ENCODE measurements at places on chromosomes 11 and 22. TPM values are rescaled to one million over a fixed set of nuclear protein-coding genes. Genes with fewer than 3 reads are reported as not detected.

- no peak for DNase-seq
Measured at GRCh38 chr22:41273128-41273527, 12.9 kb downstream of the RANGAP1 start.

NPTXR gene
- 1.8 TPM for polyA plus RNA-seq

GRCh38 chr11:2665526-2666400, 34.0 kb downstream of the KCNQ1OT1 start:
- DNase-seq: no peak

- DNase-seq: no peak
Measured at GRCh38 chr22:19565382-19566278, 41.4 kb upstream of the CLDN5 start.

DNA sequence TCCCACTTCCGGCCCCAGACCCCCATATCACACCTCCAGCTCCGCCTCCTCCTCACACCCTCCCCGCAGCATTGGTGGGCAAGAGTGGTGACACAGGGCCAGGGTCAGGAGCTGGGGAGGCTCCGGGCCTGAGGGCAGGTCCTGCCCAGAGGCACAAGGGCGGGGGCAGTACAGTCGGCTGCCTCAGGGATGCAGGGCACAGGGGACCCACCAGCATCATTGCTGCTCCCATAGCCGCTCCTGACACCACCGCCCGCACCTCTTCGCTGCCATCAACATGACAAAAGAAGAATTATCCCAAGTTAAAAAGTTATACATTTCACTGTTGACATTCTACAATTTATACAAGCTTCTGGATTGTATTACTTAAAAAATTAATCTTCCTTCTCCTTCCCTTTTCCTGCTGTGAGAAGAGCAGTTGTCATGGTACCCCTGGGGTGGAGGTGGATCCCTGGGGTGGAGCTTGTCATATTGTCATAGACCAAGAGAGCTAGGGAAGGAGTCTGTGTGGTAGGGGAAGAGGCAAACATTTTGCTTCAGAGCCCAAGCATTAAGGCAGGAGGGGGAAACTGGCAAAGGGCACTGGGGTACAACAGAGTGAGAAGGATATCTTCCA, 4.1 kb downstream of the SBF2 start:
- DNase-seq: no peak

OR52I1 gene
- polyA plus RNA-seq: not detected

DNA sequence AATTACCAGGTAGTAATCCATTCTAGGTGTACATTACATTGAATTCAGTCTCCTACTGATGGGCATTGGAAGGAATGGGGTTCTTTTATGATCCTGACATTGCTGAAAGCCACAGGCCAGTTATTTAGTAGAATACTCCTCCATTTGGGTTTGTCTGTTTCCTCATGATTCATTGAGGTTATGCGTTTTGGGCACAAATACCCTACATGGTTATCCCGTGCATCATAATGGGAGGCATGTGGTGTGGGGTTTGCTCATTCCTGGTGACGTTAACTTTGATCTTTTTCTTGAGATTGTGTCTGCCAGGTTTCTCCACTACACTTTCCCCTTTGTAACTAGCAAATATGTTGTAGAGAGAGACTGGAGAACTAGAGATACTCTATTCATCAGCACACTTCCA, 5.5 kb downstream of the FOLR3 start:
- DNase-seq: peak; percentile 90

COPB1 gene
- 126 TPM for polyA plus RNA-seq

DNA sequence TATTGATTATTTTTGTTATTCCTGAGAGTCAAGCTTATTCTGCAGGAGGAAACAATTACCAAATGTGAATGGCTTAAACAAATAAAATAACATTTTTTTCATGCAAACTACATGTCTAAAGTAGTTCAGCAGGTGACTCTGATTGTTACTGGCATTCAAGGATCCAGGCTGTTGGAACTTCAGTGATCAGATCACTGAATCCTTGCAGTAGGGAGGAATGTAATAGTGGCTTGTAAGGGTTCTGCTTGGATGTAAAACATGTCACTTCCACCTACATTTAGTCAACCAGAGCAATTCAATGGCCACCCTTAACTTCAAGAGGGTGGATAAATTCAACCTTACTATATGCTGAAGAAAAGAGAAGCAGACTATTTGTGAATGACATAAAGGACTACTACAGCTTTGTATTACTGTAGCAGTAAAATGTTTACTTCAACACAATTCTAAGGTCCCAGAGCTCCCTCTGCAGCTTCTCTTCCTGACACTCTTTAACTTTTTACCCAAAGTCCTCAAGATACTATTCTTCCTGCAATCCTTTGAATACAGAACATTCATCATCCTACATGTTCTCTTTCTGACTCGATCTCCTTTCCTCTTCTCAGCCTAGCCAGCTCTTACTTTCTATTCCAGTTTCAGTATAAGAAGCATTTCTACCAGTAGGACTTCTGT, 284.0 kb downstream of the LRRC4C start:
- DNase-seq: no peak

DNA sequence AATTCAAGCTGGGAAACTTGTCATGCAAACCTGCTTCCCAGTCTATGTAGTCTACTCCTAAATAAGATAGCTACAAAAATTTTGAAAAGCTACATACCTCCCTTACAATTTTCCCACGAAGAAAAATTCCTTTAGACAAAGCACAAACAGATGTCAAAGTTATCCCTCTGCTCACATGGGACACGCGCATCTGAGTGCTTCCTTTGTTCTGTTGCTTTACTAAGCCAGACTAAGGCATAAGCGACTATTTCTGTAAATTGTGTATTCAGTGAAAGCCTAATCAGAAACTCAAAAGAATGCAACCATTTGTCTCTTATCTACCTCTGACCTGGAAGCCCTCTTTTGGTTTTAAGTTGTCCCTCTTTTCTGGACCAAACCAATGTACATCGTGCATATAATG, 583.7 kb upstream of the B3GAT1 start:
- DNase-seq: no peak

GRCh38 chr11:96242191-96242847, 100.7 kb downstream of the MAML2 start:
- DNase-seq: no peak

DNA sequence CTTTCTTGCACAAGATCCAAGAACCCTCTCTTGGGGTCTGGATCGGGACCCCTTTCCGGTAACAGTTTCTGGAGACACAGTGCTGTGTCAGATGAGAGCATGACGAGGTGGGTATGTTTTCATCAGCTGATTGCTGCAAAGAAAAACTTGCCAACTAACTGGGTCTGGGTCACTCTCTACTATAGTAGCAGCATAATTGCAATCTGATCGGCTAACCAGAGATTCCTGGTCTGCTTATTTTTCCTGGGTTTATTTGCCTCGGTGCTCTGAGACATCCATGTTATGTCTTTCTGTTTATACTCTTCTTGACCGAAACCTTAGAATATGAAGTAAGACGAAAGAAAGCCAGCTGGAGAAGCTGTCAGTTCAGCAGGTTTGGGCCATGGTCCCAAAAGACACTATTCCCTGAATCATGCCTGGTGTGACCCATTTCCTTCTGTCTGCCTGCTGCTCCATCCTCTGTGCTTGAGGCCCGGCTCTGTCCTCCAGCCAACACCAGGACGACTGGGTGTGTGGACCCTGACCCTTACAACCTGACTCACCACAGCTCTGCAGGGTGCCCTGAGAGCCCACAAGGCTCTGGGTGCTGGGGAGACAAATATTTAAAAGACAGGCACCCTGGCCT, 24.1 kb upstream of the CLMP start:
- DNase-seq: peak; percentile 86

GRCh38 chr11:42417691-42418090, 894.1 kb upstream of the API5 start:
- no peak for DNase-seq

- peak; percentile 24 for DNase-seq
Measured at GRCh38 chr11:6210274-6210955, 5.1 kb downstream of the C11orf42 start.

C22orf42 gene
- polyA plus RNA-seq: not detected

SYCE3 gene
- not detected for polyA plus RNA-seq

CTSW gene
- polyA plus RNA-seq: 0.07 TPM

APLNR gene
- not detected for polyA plus RNA-seq

DNA sequence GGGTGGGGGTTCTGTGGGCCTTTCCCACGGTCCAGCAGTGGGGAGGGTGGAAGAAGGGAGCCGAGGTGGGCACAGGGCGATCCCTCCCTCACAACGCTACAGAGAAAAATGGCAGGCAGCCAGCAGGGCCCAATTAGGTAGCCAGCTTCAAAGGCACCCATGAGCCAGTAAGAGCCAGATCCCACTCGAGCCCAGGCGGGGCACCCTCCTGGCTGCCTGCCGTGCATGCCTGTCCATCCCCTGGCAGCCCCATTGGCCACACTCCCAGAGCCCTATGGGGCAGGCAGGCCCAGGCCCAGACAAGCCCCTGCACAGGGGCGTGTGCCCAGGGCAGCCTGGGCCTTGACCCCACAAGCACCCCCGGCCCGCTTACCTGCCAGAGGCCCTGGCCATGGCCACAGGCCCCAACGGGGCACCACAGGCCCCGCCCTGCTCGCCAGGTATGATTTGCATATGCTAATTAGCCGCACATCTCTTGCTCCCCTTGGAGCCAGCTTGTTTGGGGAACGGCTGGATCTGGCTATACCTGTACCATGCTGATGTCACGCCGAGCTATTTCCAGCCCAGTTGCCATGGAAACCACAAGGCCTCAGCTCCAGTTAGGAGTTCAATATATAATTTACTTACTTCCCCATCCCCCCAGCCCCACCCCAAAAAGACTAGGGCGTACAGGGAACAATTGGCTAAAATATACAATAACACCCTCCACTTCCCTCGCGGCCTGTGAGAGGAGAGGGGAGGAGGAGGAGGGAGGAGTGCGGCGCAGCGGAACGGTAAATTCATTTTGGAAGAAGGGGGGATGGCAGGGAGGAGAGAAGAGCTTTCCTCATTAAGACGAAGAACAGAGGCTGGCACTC, 47.5 kb upstream of the TCF20 start:
- no peak for DNase-seq

DNA sequence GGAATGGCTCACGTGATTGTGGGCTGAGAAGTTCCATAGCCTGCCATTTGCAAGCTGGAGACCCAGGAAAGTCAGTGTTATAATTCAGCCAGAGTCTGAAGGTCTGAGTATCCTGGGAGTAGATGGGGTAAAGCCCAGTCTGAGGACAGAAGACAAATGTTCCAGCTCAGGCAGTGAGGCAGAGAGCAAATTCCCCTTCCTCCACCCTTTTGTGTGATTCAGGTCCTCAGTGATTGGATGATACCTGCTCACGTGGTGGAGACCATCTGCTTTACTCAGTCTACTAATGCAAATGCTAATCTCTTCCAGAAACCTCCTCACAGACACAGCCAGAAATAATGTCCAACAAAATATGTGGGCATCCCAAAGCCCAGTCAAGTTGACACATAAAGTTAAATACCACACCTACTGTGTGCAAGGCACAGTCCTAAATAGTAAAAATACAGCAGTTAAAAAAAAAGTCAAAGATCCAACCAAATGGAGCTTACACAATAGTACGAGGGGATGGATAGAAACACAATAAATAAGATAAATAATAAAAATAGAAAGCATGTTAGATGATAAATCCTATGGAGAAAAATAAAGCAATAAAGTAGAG, 13.2 kb upstream of the APOL6 start:
- peak; percentile 8 for DNase-seq

DNA sequence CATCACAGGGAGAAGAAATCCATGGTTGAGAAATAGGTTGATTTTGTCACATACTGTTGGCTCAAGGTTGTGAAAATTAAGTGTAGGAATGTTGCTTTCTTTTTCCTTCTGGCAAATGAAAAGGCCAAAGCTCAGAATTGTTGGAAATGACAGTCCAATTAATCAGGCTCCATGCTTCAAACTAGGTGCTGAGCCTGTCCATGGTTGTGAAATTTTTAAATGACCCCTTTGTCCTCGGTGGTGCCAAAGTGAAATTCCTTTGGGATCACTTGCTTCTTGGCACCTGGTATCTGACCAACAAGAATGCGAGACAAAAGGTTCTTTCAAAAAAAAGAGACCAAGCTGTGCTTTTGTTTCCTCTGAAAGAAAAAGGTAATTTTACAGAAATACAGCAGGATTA, 451.9 kb downstream of the ETS1 start:
- no peak for DNase-seq

HTR3A gene
- polyA plus RNA-seq: not detected

GRCh38 chr11:83909579-83910534, 623.7 kb upstream of the CCDC90B start:
- no peak for DNase-seq

GRCh38 chr11:95514416-95515110, 275.0 kb downstream of the FAM76B start:
- no peak for DNase-seq

- no peak for DNase-seq
Measured at GRCh38 chr11:68757711-68758110, 6.4 kb upstream of the TESMIN start.

APOA5 gene
- polyA plus RNA-seq: not detected

TMEM45B gene
- not detected for polyA plus RNA-seq

CCDC89 gene
- polyA plus RNA-seq: 4.0 TPM

DNA sequence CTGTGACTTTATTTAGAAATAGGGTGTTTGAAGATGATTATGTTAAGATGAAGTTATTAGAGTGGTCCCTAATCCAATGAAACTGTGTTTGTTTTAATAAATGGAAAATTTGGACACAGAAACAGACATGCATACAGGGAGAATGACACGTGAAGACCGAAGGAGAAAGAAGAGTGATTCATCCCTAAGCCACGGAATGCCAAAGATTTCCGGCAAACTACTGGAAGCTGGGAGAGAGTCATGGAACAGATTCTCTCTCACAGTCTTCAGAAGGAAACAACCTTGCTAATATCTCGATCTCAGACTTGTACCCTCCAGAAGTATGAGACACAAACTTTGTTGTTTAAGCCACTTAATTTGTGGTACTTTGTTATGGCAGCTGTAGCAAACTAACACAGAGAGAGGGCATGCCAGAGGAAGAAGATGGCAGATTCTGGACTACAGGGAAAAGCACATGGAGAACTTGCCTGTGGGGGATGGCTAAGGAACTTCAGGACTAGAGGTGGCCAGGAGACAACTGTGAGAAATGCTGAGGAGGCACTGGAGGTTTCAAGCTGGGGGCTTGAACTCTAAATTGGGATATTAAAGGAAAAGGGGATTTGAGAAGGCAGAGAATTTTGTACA, 733.5 kb upstream of the CCDC90B start:
- peak; percentile 48 for DNase-seq

GRCh38 chr22:37141971-37142370, 7.7 kb downstream of the IL2RB start:
- no peak for DNase-seq

DNA sequence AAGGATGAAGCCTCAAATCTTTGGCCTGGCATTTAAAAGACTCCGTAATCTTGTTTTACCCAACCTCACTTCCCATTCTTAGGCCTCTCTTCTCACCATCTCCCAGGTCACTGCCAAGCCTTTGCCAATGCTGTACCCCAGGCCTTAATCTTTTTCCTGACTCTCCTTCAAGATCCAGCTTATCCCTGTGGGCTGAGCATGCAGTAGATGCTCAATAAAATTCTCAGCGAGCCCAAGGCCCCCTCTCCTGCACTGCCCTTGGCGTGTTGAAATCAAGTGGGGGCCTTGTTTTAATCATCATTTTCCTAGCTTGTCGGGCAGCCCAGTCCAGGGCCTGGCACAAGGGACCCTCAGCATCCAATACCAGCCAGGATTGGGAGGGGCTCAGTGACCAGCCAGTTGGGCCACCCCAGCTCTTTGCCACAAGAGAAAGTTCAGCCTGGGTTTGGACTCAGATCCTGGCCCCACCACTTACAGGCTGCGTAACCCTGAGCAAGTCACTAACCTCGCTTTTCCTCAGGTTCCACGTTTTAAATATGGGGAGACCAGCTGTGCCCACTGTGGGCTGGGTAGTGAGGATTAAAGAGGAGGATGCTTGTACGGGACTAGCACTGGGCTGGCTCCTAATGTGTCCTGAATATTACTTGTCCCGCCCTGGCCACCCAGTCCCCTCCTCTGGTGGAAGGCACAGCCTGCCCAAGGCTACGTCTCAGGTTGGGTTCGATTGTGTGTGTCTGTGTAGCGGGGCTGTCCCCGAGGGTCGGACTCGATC, 943 bp upstream of the YWHAH start:
- no peak for DNase-seq

GDPD4 gene
- not detected for polyA plus RNA-seq
